ENCODE measurements at places on chromosomes 11 and 22.

DNA sequence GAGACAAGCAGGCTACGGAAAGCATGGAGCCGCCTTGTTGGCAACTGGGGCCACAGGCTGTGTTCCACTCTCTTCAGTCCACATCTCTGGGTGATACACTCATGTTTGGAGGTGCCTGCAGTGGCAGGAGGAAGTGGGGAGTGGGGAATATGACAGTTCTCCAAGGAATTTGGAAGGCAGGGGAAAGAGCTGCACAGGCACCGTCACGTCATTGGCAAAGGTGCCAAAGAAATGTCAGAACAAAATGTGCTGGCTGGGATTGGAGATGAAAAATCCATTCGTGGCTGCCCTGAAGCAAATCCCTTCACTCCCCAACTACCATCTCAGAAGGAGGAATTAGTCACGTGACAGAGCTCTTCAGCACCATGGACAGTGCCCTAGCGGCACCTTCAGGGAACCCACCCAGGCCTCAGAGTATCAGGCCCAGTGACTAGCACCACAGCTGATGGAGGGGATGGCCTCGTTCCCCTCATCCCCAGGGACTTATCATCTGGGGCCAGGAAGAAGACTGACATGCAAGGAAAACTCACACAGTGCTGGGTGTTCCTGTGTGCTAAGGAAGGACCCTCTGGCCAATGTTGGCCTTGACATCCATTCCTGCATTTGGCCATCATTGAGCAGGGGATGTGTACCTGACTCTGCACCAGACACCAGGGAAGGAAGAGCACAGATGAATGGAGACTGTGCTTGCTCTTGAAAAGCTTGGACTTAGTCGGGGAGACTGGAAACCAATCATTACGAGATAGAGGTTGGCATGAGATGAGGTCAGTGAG is 48.5 kb upstream of the PRDM11 start:
- DNase-seq = peak; percentile 49

DNA sequence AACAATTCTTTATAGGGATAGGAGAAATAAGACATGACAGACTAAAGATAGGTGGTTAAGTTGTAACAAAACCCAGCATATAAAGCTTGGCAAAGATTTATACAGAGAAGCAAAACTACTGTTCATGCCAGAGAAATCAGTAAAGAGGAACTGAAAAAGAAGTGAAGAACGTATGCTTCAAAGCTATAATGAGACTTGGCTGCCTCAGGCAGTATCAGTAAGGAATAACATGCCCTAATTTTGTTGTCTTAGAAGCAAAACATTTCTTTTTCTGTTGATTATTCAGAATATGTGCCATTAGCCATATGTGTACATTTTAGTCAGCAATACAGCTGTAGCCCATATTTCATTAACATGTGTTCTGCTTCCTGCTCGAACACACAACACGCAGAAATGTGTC is 403.2 kb downstream of the NELL1 start:
- no peak for DNase-seq

GRCh38 chr11:125315079-125315740 is 150.7 kb downstream of the PKNOX2 start:
- no peak for DNase-seq

- DNase-seq = no peak
These were observed 5.7 kb downstream of the IGSF22 start for GRCh38 chr11:18720091-18720807.

- DNase-seq = no peak
These were observed 311.2 kb downstream of the NXPE2 start for GRCh38 chr11:114989536-114989935.

GRCh38 chr11:67484847-67485311 is 2.1 kb downstream of the AIP start:
- DNase-seq = peak; percentile 50

DNA sequence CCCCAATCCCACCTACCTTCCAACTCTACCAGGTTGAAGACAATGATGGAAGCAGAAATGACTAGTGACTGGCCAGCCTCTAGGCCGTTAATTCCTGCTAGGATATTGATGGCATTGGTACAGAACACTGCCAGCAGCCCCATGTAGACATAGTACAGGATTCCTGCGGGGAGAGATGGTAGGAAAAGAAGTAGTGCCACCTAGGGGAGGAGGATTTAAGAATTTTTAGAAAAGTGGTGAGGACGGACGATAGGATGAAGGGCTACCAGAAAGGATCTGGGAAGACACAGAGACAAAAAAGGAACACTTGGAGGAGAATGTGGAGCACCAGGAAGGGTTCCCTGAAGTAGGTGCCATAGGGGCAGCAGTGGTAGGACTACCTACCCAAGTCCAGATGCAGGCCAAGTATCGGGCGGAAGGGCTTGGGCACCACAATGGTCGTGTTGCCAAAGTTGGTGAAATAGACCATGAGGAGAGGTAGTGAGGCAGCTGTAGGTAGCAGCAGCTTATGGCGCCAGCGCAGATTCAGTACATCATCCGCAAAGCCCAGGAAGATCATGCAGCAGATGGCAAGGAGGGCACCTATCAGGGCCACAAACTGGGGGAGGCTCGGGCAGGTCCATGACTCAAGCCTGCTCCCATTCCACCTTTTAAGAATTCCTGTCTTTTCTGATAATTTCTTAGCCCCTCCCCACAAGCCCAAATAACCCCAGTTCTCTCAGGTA is 1.2 kb downstream of the DPAGT1 start:
- no peak for DNase-seq

DNA sequence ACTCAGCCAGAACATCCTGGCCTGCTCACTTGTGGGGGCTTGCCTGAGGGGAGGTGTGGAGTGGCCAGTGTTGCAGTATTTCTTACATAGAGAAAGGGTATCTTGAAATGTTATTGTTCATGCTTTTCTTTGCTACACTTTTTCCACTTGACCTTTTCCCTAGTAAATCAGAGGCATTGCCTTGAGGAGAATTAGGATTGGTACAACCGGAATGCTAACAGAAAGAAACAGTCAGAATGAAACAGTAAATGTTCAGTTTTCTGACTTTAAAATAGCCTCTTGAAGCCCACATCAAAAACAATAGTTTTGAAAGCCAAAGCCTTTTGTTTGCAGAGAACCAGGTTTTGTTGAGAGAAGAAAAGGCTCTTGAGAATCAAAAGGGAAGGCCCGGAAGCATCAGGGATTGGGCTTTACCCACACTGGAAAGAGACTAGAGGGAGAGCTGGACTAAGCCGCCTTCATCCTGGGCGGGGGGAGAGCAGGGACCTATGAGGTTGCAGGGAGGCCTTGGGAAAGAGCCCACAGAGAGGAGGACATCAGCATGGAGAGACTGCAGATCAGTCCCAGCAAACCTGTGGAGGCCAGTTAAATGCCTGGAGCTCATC is 12.4 kb downstream of the ADM start:
- no peak for DNase-seq

- DNase-seq = no peak
These were observed 144.6 kb downstream of the NECTIN1 start for GRCh38 chr11:119584193-119585042.

DNA sequence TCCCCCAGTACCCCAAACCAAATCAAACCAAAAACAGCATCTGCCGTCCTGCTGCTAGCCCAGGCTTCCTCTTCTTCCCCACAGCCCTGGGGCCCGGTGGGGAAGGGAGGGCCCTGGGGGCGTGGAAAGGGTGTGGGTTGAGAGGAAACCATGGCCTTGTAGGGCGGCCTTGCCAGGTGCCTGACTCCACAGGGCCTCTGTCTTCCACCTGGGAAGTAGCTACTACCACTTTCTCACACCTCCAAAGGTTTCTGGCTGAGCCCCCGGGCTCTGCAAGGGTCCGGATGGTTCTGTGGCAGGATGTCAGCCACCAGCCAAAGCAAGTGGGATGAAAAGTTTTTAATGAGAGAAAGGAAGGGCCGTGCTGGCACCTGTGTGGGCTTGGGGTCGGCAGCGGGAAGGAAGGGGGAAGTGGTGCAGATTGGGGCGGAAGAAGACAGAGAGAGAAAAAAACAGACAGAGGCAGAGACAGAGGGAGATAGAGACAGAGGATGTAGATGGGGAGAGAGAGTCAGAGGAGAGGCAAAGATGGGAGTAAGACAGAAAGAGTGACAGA is 10.5 kb downstream of the TPST2 start:
- peak; percentile 36 for DNase-seq

- no peak for DNase-seq
These were observed 113.6 kb upstream of the MTMR2 start for GRCh38 chr11:96037405-96037949.

DNA sequence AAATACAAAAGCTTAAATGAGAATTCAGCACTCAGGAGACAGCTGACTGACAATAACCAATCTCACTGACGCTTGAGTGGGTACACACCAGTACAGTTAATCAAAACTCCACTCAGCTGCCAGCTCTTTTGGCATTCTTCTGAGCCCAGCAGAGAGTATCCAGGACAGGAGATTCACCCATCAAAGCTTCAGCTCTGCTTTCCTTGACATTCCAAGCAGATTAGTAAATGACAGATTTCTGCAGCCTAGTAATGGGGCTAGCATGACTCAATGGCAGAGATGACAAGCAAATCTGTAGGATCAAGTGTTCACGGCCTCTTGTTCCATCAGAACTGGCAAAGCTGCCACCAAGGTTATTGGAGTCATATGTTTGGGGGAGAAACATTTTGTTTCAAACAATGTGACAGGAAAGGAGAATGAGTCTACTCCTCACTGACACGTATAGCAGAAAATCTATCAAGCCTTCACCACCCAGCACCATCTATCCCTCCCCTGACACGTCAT is 420.0 kb downstream of the DYNC2H1 start:
- DNase-seq = no peak

GRCh38 chr11:2127482-2128129 is 11.6 kb downstream of the IGF2 start:
- DNase-seq = no peak

DNA sequence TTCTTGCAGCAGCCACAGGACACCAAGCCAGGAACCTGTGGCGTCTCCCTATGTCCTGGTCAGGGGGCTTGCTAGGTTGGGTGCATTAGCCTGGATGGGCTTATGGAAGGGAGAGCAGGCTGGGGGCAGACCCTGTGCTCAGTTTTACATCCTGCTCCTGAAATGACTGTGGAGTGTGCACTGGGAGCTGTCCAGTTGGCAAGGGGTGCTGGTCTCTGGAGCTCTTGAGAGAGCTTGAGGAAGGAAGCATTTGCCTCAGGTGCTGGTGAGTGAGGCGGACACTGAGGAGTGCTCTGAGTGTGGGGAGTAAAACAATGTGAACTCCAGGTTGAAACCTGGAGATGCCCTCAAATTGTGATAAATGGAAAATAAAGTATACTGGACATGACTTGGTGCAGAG is 3.4 kb downstream of the SCGB1D4 start:
- DNase-seq = no peak

DNA sequence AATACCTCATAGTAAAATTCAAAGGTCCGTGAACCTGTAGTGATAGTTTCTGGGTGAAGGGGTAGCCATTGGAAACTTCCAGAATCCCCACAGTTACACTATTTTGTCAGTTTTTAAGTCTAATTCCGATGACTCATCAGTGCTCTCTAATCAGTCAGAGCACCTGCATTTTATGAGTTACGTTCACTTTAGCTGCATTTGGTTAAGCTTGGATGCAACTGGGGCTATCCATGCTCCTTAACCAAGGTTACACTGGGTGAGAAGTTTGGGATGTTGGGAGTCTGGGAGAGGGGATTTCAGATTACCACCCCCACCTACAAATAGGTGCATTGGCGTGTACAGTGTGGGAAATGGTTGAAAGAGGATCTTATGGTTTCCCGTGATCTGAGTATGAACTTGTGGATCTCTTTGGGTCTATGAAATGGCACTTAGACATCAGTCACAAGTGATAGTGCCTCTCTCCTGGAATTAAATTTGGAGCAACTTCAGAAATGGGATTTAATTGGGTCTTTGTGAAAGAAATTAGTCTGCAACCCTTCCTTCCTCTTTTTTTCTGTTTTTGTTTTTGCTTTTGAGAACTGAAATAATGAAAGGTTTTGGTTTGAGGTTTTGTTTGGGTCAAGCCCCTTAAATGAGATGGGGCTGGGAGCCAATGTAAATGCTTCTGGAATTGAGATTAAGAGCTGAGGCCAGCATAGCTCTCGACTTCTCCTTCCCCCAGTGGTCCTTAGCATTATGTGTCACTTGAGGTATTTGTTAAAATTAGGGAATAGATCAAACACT is 31.5 kb downstream of the EHF start:
- DNase-seq = no peak

GRCh38 chr11:92302770-92303169 is 78.2 kb downstream of the FAT3 start:
- no peak for DNase-seq

- peak; percentile 48 for DNase-seq
These were observed 14.2 kb downstream of the DTX4 start for GRCh38 chr11:59186130-59186594.

GRCh38 chr11:130670200-130670599 is 221.8 kb downstream of the ADAMTS15 start:
- no peak for DNase-seq

- no peak for DNase-seq
These were observed 81.1 kb upstream of the KCNQ1OT1 start for GRCh38 chr11:2780850-2781407.

- DNase-seq = no peak
These were observed 6.1 kb downstream of the CAPN5 start for GRCh38 chr11:77072851-77073327.

- no peak for DNase-seq
These were observed 808 bp upstream of the IFITM2 start for GRCh38 chr11:306645-307371.

- no peak for DNase-seq
These were observed 20.9 kb upstream of the NNMT start for GRCh38 chr11:114275280-114275679.
